ENCODE measurements at places on chromosomes 3 and 15.

GRCh38 chr3:23202203-23202920, 765 bp upstream of the UBE2E2 start:
- no peak for DNase-seq

- no peak for DNase-seq
Measured at GRCh38 chr3:122825460-122825859, 30.6 kb downstream of the SLC49A4 start.

DNA sequence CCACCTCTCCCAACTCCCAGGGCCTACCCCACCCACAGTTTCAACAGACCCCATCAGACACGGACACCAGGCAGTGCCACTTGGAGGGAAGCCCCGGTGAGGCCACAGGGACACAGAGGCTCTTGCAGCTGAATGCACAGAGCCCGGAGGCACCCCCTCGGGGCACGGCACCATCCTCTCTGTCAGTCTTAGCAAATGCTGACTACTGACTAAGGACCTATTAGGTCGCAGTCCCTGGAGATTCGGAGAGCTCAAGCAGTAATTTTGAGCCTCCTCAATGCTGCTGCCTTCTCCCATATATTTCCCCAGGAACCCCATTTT, 79.9 kb downstream of the VGLL4 start:
- no peak for DNase-seq

DNA sequence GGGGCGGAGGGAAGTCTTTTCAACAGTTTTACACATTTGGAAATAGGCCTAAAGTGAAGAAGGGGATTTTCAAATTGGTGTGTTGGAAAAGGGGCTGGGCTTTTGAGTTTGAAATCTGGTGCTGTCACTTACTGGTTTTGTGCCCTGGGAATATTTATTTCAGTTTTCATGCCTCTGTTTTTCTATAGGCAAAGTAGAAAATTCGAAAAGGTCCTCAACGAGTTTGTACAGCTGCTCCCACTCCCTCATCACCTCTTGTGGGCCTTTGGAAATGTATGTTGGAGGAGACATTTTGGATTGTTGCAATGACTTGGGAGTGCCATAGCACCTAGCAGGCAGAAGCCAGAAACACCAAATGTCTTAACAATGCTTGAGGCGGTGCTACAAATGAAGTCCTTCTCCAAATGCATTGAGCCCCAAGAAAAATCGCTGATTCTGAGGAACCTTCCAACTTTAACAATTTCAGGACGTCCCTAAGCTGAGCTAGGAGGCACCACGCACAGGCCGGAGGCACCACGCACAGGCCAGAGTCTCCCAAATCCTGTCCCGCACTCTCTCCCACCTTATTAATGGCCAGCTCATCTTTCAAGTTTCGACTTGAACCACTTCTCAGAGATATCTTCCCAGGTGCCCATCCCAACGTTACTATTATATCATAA, 639 bp upstream of the POLR2M start:
- no peak for DNase-seq

- no peak for DNase-seq
Measured at GRCh38 chr3:172372895-172373294, 75.4 kb downstream of the GHSR start.

DNA sequence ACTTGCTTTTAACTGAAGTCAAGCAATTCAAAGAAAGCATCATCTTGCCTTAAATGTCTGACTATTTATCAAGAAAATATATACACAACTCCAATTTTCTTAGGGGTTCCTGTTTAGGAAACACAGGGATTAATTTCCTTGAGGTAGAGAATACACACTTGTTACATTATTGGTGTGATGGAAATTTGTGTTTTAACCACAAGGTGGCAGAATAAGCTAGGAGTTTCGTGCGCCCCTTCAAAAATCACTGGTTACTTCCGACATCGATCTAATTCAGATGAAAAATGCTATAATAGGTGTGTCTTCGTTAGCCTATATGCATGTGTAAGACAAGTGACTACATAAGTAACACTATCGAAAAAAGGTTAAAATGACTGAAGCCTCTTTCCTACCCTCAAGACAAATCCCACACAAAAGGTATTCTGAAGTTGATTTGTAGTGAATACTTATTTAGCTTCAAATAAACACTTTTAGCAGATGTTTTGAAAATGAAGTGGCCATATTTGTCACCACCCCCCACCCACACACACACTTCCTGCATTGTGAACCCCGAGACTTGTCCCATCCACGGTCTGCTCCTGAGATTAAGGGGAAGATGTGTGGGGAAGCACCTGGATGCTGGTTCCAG, 246.5 kb downstream of the ROBO1 start:
- DNase-seq: no peak

- DNase-seq: no peak
Measured at GRCh38 chr3:168001244-168001643, 94.5 kb downstream of the GOLIM4 start.

- DNase-seq: no peak
Measured at GRCh38 chr3:14812196-14812790, 6.5 kb upstream of the FGD5 start.

DNA sequence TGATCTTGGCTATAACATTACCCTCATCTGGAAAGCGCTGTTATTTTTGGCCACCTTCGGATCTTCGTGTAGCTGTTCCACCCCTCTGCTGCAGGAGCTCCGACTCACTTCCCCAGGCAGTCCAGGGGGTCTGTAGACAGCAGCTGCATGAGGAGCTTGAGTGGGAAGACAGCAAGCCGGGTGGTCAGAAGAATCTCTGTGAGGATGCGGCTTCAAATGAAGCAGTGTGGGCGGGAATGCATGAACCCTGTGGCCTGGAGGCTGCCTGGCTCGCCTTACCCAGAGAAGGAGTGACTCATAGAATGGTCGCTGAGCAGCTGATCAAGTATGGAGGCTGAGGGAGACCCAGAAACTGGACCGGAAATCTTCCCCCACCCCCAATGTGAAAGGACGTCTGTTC, 45.2 kb upstream of the NR2F2 start:
- DNase-seq: no peak

DNA sequence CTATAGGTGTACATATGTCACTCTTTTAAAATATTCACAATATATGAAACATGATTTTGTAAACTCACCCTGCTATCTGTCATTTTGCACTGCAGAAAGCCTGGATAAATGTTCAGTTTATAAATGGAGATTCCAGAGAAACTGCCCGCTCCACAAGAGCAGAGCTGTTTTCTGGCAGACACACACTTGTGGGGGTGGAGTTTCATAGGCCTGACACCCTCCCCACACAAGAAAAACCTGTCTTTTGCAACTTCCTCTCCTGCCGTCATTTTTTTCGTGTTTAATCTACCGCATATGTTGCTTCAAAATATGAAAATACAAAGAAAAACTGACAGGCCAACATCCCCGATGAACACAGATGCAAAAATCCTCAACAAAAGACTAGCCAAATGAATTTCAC, 479.0 kb downstream of the GABRG3 start:
- no peak for DNase-seq

DNA sequence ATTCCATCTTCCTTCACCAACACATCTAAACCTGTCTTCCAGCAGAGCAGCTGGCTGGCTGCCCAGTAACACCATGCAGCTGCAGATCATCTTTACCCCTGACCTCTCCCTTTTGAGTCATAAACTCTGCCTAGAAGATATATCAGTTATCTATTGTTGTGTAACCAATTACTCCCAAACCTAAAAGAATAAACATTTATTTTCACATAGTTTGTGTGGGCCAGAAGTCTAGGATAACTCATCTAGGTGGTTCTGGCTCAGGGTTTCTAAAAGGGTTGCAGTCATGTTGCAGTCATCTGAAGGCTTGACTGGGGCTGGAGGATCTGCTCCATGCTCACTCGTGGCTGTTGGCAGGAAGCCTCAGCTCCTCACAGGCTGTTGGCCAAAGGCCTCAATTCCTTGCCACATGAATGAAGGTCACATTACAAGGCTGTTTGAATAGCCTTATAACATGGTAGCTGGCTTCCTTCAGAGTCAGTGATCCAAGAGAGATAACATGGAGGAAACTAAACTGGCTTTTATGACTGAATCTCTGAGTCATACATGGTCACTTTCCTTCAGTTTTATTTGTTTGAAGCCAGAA, 92.8 kb downstream of the GOLIM4 start:
- DNase-seq: no peak

GRCh38 chr15:39896846-39897245, 23.2 kb downstream of the GPR176 start:
- DNase-seq: no peak

GRCh38 chr3:62824965-62825592, 50.1 kb downstream of the CADPS start:
- DNase-seq: no peak

DNA sequence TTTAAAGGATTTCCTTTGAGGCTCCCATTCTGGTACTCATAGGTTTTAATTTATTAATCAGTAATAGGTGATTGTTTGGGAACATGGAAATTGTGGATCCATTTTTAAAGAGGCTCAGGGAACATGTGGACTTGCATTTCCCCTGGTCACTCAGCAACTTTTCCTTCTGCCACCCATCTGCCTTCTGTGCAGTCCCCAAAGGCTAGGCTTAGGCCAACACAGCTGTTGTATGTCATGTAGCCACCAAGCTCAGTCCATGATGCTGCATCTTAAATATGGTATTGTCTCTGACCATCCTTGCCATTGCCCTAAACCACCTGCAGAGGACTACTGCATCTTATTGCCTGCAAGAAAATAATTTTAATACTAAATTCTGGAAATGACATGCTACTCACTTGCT, 416.7 kb upstream of the SEMA6D start:
- no peak for DNase-seq

- DNase-seq: no peak
Measured at GRCh38 chr3:122231465-122232157, 48.1 kb downstream of the CASR start.

DNA sequence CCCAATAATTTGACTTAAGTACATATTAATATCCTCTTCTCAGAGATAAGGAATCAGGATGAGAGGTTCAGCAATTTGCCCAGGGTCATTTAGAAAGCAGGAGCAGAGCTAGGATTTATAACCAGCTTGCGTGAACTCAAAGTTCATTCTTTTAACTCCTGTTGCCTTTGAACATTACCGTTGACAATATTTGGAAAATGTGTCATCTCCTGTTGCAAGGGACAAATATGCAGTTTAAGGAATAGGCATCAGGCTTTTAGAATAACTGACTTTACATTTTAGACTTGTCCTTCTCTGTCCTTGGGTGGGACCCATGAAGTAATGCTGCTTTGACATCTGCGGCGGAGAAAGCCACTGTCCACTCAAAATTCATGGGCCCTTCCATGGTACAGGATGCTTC, 252.2 kb upstream of the RGMA start:
- DNase-seq: no peak

DNA sequence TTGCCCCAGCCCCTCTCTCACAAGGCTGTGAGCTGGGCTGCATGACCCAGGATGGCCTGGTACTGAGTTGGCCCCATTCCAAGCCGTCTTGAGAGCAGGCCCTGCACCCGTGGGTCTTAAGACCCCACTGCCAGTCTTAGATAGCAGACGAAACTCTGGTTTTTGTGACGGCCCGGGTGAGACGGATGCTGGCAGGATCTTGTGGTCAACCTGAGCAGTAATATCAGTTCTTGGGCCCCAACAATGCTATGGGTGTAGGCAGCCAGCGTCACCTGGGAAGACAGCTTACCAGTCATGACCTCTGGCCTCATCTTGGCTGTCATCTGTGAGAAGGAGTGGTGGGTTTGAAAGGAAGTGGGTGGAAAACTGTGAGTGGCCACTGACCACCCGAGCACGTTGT, 305.8 kb downstream of the ARRDC4 start:
- DNase-seq: no peak

- DNase-seq: no peak
Measured at GRCh38 chr3:36677331-36678007, 86.9 kb downstream of the DCLK3 start.

DNA sequence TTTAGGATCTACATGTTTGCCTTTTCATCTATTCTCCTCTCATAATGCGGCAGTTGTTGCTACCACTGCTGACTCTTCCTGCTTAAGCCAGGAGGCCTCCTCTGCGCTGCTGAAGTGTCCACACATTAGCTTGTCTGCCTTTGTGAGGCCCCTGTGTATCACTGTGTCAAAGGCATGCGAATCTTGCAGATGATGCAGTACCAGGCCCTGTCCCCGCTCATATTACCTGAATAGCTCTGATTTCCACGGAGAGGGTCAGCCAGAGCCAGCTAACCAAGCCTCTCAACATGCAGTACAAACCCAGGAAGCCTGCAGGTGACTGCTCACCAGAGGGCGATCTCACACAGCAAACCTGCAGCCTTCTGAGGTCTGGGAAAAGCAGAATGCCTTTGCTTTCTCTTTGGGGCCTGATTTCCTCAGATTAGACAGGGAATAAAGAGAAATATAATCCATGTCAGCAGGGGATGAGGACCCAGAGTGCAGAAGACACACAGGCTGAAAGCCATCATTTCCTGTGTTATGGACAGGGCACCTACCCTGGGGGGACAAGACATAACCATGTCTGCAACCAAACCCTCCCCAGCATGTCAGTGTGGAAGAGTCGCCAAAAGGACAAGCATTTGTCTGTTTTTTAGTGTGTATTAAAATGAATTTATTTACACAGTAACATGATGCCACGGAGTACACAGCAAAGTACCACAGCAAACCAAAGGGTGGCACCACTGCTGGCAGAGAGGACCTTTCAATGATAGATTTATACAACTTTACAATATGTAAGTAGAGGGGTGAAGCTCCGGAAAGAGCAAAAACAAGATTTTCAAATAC, 36.8 kb upstream of the TSPAN3 start:
- DNase-seq: no peak

- DNase-seq: no peak
Measured at GRCh38 chr3:153881201-153881600, 240.0 kb upstream of the ARHGEF26 start.

DNA sequence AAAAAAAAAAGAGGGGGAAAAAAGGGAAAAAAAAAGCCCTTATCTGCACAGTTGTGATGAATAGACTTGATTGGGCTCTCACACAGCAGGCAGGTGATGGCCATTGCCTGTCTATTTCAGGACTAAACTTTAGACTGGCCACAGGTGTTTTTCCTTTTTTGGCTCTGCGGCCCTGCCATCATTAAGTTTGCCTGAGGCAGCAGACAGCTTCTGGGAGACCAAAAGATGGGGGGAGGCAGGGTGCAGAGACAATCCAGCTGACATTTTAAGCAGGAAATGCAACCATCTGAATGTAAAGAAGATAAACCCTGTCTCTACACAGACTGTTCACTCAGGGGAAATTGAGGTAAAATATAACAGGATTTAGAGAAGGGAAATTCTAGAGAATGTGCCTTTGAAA, 295.0 kb upstream of the KCNH8 start:
- DNase-seq: no peak

GRCh38 chr15:73950831-73951561, 24.7 kb downstream of the LOXL1 start:
- DNase-seq: peak; percentile 26

DNA sequence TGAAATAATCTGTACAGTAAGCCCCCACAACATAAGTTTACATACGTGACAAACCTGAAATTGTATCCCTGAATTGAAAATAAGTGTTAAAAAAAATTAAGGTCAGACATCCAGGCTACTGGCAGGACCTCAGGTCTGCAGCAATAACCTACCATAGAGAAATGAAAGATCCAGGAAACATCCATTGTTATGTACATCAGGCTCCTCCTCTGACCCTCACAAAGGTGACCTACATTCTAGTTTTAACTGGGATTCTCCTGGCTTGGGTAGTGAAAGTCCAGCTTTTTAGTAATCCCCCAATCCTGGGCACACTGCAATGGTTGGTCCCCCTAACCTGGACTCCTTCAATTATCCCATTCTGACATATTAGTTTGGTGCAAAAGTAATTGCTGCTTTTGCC, 749.6 kb upstream of the LMCD1 start:
- no peak for DNase-seq

GRCh38 chr3:150759319-150759718, 3.6 kb downstream of the SIAH2 start:
- DNase-seq: no peak
